ENCODE measurements at places on chromosomes 6 and 20. TPM values are rescaled to one million over a fixed set of nuclear protein-coding genes. Genes with fewer than 3 reads are reported as not detected.

DNA sequence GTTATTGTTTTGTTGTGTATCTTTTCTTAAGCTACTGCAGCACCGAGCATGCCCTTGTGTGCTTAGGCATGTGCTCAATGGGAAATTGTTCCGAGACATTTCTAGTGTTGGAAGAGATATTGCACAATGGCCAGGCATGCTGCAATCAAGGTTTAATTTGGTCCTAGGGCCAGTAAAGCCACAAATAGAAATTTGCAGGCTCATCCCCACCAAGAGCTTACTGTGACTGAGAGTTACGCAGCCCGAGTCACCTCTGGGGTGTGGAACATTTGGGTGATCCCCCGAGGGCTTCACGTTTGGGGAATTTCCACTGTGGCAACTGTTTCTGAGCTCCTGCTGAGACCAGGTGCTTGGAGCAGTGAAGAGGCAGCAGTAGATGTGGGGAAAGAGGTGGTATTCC, 65.8 kb downstream of the ADTRP start:
- no peak for DNase-seq

DNA sequence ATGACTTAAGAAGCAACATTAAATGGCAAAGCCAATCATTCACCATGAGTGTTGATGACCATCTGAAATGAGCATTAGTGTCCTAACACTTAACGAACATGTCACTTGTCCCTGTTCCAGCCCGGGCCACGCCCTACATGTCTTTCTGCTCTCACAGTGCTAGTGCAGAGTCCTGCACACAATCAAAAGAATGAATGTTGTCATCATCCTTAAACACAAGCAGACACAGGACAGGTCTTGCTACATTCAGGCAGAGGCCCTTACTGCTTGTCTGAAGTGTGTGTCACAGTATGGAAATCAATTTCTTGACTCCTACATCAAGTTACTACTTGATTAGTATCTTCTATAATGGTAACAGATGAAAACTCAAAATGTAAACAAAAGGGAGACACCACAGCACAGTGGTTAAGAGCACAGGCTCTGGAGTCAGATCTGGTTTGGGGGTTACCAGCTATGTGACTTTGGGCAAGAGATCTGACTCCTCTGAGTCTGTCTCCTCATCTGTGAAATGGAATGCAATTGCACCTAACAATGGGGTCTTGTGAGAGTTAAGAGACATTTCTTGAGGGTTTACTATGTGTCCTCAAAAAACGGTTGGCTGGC, 17.4 kb downstream of the UBE2V1 start:
- DNase-seq: peak; percentile 42

PGK2 gene
- total RNA-seq: 7.0 TPM

ADAM33 gene
- 71.3 TPM for total RNA-seq

LCA5 gene
- 21.2 TPM for total RNA-seq

DNA sequence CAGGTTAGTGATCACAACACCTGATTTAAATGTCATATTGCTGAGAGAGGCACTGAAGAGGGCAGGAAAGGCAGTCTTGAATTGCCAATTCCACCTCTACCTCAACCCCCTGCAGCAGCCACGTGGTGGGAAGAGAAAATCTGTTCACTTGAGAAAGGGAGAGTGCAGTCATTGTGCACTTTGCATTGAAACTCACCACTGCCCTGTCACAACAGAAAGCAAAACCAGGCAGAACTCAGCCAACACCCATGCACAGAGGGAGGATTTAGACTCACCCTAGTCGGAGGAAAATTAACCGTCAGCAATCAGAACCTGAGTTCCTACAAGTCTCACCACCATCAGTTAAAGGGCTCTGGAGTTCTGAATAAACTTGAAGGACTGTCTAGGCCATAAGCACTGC, 1040.2 kb downstream of the HACE1 start:
- DNase-seq: no peak

GRCh38 chr20:21191839-21192238, 66.0 kb downstream of the KIZ start:
- peak; percentile 88 for DNase-seq

DPPA5 gene
- total RNA-seq: not detected

BPIFB2 gene
- not detected for total RNA-seq

- DNase-seq: no peak
Observed at GRCh38 chr20:19435821-19436220, 223.4 kb downstream of the SLC24A3 start.

BTN1A1 gene
- total RNA-seq: 0.72 TPM

DNA sequence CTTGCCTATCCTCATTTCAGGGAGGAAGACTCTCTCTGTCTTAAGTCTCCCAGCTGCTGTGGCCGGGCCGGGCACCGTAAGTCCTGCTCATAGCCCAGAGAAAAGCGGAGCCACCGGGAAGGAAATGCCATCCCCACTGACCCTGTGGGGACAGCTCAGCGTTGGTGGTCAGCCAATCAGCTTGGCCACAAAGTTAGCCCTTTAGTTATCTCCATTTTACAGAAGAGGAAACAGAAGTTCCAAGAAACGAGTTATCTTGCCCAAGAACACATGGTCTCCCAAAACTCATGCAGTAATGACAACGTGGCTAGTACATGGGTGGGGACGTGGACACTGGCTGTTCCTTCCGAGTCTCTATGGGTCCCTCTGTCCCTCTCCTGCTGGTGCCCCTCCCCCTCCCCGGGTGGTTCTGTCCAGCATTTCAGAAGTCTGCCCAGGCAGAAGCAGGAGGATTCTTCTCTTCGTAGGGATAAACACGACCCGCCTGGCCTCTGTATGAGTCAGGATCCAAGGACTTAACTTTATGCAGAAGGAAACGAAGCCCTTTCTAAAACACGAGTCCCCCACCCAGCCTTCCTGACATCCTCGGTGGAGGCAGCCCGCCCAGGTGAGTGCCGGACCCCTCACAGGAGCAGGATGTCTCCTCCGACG, 273.8 kb downstream of the CDH4 start:
- no peak for DNase-seq

TRIM40 gene
- 0.48 TPM for total RNA-seq

GRCh38 chr6:123901436-123901835, 97.8 kb downstream of the NKAIN2 start:
- DNase-seq: peak; percentile 30
